Activated naive CD4-positive, alpha-beta T cell treated with anti-CD3 and anti-CD28 coated beads for 36 hours (primary cell): ENCODE measurements at places on chromosomes 11 and 22.

GRCh38 chr11:6602096-6602940, 1.1 kb downstream of the RRP8 start:
- no peak for DNase-seq

DNA sequence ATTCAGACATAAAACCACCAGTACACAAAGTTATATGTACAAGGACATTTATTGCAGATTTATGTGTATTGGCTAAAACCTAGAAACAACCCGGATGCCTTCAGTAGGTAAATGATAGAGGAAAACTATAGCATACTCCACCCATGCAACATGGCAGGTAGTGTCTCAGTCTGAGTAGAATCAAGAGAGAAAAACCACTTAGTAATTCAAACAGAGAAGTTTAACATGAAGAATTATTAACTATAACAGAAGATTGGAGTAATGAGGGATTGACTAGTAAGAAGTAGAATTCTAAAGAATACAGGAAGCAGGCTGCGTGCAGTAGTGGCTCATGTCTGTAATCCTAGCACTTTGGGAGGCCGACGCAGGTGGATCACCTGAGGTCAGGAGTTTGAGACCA, 16.2 kb upstream of the SPTY2D1 start:
- DNase-seq, result no peak

- no peak for DNase-seq
These were observed 94.5 kb downstream of the FDX1 start for GRCh38 chr11:110524238-110524637.

- no peak for DNase-seq
These were observed 50.3 kb downstream of the TBC1D22A start for GRCh38 chr22:46812788-46813187.

- DNase-seq, result no peak
These were observed 17.1 kb downstream of the YPEL1 start for GRCh38 chr22:21718499-21718898.

DNA sequence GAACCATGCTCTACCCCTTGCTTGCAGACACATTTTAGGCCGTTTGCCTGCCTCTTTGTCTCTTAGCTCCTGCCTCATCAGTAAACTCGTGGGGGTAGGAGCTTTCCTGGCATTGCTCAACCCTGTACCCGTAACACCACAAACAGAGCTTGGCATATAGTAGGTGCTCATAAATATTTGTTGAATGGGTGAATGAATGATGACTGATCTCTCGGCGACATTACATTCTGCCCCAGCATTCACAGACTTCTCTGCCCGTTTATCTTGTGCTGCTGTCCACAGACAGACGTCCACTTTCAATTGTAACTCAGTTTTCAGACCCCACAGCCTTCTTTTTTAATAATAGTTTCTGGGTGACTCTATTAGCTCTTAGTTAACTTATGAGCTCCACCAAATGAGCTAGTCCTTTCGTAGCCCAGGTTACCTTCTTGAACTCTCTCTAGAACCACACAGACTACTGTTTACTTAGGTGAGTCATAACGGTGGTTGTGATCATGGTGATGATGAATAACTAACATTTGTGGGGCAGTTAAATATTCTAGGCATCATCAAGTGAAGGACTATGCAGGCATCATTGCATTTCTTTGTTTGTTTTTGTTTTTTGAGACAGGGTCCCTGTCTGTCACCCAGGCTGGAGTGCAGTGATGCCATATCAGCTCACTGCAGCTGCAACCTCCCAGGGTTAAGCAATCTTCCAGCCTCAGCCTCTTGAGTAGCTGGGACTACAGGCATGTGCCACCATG, 188.4 kb downstream of the ADAMTS15 start:
- no peak for DNase-seq

DNA sequence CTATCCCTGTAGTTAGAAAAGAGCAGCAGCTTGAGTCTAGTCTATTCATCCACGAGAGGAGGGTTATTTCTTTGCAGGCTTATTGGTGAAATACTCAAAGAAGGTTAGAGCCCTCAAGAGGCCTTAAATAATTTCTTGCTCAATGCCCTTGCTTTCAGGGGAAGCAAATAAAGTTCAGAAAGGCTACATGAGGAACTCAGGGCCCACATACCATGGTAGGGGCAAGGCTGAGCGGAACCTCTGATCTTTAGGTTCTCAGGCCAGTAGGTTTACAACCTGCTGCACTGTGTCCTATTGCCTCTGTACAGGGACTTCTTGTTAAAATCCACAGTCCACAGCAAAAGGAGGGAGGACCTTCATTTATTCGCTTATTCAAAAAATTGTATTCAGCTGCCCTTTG, 101.7 kb downstream of the ADAMTS15 start:
- DNase-seq, result no peak

- no peak for DNase-seq
These were observed 37.1 kb upstream of the TXNRD2 start for GRCh38 chr22:19978748-19979147.

DNA sequence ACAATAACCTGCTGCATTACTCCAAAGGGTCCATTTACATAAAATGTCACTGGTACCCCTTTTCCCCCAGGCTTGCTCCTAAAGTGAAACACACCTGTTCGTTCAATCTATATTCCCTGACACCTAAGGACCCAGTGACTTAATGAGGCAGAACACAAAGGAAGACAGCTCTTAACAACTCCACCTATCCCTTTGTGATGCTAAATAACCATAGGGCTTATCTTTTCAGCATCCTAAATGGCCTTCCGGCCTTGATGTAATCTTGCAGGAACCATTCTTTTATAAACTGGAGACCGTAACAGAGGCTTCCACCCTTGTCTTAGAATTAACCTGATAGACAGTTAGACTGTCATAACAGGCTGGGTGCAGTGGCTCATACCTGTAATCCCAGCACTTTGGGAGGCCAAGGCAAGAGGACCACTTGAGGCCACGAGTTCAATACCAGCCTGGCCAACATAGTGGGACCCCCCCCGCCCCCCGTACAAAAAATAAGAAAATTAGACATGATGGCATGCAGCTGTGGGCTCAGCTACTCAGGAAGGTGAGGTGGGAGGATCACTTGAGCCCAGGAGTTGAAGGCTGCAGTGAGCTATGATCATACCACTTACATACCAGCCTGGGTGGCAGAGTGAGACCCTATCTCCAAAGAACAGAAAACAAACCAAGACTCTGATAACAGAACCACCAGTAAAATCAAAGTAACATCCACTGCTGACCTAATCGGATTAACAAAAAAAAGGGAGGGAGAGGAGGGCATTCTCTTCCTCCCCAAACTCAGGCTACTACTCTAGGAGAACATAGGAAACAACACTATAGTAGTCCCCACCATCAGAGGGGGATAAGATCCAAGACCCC, 5.1 kb downstream of the CHEK2 start:
- DNase-seq, result no peak

- DNase-seq, result no peak
These were observed 40.6 kb downstream of the PARVA start for GRCh38 chr11:12417691-12418611.

- DNase-seq, result no peak
These were observed 53.8 kb downstream of the FLRT1 start for GRCh38 chr11:64089493-64089892.
